Activated CD4-positive, alpha-beta T cell treated with anti-CD3 and anti-CD28 coated beads for 36 hours (primary cell): ENCODE measurements at places on chromosomes 3 and 15.

DNA sequence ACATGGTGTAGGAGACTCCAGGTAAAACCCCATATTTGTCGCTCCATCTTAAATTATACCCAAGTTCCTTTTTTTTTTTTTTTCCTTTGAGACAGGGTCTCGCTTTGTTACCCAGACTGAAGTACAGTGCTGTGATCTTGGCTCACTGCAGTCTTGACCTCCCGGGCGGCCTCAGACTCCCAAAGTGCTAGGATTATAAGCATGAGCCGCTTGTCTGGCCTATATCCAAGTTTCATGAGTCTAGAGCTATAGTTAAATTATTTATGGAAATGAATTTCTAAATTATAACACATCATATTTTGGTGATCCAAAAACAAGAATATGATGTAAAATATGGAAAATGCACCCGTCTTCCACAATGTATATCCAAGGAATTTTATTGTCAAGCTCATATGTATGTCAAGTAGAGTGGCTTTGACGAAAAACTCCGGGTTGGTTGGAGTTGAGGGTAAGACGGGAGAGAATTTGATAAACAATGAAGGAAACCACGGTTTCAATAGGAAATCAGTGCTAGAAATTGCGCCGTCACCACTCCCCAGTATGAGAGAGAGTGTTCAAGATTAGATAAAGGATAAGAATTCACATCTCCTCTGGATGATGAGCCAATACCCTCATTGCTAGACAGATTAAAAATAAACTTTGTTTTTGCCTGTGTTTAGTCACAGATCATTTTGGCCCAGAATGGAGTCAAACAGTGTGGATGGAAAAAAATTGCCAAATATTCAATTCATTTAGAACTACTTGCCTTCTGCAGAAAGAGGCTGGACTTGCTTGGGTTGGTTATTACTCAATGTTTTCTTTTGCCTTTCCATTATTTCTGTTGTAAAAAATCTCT is 209.2 kb upstream of the NR2F2 start:
- no peak for DNase-seq

- DNase-seq, result no peak
These were observed 8.0 kb downstream of the MBNL1 start for GRCh38 chr3:152276681-152277080.

DNA sequence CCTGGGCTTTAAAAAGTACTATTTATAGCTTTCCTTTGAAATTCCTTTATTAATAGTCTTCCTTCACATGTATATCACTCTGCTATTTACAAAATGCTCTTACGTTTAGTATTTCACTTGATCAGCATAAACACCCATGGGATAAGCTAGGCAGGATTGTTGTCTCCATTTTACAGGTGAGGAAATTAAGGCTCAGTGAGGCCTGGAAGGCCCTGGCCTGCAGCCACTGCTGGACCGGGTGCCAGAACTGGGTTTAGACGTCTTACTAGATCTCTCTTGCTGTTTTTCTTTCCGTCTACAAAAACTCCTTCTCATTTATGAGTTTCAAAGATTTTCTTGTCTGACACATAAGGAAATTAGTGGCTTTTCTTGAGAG is 236.4 kb downstream of the LPP start:
- no peak for DNase-seq

DNA sequence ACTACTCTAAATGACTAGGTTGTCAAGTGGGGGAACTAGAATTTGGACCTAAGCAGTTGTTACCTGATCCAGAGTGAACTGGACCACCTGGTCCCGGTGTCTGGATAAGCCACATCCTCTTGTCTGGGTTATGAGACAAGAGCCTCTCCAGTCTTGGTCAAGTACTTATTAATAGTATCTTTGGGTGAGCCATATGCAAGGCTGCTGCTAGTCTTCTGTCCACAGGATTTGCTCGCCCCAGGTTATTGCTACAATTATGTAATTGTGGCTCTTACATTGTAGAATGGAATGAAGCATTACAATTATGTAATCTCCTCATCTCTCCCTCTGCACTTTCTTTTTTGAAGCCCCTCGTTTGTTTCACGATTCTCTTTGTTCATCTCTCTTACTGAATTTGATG is 24.0 kb upstream of the AGBL1 start:
- no peak for DNase-seq
